ENCODE measurements at places on chromosomes 11 and 22.

DNA sequence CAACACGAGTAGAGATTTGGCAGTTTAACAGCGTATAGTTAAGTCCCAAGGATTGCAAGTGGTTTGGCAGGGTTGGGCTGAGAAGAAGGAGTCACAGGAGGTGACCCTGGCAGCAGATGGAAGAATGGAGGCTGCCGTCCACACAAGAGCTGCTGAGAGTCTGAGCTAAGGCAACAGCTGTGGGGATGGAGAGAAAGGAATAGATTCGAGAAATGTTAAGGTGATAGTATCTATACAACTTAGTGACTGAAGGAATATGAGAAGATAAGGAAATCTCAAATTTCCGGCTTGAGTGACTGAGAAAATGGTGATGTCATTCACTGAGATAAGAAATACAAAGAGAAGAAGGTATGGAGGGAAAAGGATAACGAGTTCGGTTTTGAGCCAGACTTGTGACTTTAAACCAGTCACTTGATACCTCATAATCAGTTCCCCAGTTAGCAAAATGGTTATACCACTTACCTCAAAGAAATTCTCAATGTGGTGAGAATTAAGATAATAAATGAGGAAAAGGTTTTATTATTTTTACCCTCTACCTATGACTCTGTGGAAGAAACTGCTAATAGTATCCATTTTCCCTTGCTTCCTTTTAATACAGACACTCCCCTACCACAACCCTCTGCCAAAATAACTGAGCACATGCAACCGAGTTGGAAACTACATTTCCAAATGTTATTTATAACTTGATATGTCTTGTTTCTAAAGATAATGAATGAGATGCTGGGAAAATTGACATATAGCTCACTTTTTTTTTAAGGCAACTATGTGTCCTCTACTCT lies 30.7 kb downstream of the FAM168A start:
- no peak for DNase-seq

GRCh38 chr11:78158987-78159652 lies 19.7 kb upstream of the ALG8 start:
- no peak for DNase-seq

GRCh38 chr22:20551805-20552442 lies 44.5 kb downstream of the MED15 start:
- DNase-seq, result no peak

- no peak for DNase-seq
These were observed 186.4 kb upstream of the PITPNB start for GRCh38 chr22:28105413-28105812.
